Natural killer cell treated with Interleukin-12 subunit alpha and Interleukin-12 subunit beta and Interleukin-15 and Interleukin-18, amount 100 ng/mL, for 72 hours (primary cell): ENCODE measurements at places on chromosomes 2 and 18. TPM values are rescaled to one million over a fixed set of nuclear protein-coding genes. Genes with fewer than 3 reads are reported as not detected.

The CYTIP gene
- 1,319 TPM for total RNA-seq

The AGAP1 gene
- total RNA-seq: 7.4 TPM

The WNT10A gene
- total RNA-seq: not detected

The DNAH6 gene
- 1.0 TPM for total RNA-seq

The IL1R1 gene
- total RNA-seq: 0.19 TPM

The CHST10 gene
- 9.9 TPM for total RNA-seq

The SPR gene
- 3.4 TPM for total RNA-seq

The RBM43 gene
- 2.7 TPM for total RNA-seq

DNA sequence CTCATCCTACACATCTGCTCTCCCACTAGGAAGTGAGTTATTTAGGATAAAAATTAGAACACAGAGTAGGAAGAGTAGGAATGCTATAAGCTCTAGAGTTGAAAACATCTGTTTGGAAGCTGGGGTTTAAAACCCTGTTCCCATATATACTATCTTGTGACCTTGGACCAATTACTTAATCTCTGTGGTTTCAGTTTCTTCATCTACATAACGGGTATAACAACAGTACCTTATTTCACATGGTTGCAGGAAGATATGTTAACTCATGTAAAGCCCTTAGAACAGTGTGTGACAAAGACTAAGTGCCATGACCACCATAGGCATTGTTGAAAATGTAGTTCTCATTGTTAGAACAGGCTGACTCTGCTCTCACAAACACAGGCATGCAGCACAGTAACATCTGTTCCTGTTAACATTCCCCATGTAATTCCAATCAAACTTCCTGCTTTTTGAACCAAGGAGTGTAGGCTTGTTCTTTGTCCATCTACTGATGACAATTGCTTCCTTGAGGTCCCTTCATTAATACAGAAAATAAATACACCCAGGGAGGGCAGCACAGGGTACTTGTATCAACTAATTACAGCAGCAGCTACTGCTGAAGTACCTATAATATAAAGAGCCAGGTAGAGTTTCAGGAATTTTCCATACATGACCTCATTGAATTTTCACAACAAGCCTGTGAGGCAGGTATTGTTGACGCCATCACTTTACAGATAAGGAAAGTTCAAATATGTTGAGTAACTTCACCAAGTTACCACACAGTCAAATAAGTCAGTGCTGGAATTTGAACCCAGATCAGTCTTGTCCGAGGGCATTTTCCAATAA, 204.2 kb downstream of the L3MBTL4 start:
- H3K4me1 ChIP-seq: no peaks in the 10 kb centered on the region
- DNase-seq: no peak
- H3K36me3 ChIP-seq: no peaks in the 10 kb centered on the region
- no peak overlapping the region for H3K4me3 ChIP-seq
- no peak overlapping the region for H3K27ac ChIP-seq
- no peaks in the 10 kb centered on the region for H3K27me3 ChIP-seq

DNA sequence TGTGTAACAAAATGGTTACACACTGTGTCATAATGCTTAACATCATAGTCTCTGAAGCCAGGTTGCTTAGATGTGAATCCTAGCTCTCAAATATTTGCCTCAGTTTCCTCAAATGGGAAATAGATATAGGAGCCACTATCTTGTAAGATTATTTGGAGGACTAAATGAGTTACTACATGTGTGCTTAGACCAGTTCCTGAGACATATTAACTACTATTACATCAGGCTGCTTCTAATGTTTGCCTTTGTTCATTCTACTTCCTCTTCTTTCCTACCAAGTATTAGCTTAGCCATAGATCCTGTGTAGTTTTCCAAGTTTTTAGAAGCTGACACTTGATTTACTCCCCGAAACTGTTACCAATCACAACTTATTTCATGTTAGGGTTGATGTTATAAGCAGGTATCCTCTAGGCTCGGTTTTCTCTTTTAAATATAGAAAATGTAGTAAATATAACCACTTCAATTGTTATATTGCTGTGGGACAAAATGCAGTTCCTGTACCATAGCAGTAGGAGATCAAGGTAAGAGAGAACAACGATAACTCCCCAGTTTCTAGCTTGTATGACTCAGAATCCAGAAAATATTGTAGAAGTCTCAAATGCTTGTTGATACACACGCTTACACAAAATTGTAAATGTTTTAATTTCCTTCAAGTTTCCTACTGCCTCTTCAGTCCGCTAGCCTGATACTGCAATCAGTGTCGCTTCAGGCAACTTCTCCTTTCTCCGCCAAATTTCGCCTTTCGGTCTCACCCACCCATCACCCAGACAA, 751 bp upstream of the DNAJC10 start:
- no peak overlapping the region for H3K27ac ChIP-seq
- no peak for DNase-seq
- H3K4me1 ChIP-seq: peaks cover 16% of the 10 kb centered on the region
- H3K27me3 ChIP-seq: peaks cover 29% of the 10 kb centered on the region

DNA sequence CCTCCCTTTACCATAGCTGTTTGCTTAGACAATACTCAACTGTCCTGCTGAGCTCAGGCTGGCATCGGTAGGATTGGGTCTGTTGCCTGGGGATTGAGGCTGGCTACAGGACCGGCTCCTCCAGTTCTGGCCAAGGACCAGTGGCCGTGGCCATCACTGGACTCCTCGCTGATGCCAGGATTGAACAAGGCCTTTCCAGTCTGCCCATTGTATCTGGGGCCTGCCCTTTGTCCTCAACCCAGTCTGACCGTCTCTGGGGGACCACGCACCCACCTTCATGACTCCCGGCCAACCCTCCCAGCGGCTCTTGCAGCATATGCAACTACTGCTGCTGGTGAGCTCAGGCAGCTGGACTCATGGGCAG, 28.7 kb downstream of the SH2D6 start:
- no peak overlapping the region for H3K27ac ChIP-seq
- H3K27me3 ChIP-seq: no peaks in the 10 kb centered on the region

DNA sequence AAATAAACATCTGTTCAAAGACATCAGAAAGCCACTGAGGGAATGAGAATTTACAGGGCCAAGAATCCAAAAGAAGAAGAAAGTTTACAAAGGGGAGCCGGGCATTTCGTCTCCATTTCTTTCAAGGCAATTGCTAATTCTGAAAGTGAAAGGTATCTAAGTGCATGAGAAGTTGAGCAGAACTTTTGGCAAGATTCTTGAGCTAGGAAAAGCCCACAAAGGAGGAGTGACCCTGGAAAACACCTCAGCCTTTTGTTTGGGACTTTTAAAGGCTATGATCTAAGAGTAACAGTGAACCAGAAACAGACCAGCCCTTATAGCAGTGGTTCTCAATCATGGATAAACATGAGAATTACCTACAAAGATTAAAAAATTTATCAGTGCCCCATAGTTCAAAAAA, 87.4 kb downstream of the MDH1 start:
- no peak overlapping the region for H3K27ac ChIP-seq
- DNase-seq: no peak
- H3K4me3 ChIP-seq: no peak overlapping the region

DNA sequence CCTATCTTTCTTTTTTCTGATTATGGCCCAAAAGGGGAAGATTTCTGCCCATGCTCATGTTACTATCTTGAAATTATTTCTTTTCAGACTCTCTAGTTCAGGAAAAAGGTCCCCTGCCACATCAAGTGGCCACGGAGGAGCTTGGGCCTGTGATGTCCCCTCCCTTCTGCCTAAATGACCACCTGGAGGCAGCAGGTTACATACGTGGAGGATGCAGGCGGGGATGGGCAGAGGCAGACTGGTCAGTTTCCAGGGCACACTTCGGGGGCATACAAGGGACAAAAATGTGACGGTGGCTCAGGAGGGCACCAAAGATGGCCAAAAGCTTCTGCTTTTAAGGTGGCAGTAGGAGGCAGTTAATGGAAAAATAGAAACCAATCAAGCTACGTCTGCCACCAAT, 30.7 kb upstream of the STEAP3 start:
- no peak for DNase-seq
- H3K4me1 ChIP-seq: no peaks in the 10 kb centered on the region
- H3K36me3 ChIP-seq: no peaks in the 10 kb centered on the region
- H3K27me3 ChIP-seq: peaks cover 32% of the 10 kb centered on the region
- H3K27ac ChIP-seq: no peak overlapping the region

GRCh38 chr2:74507926-74508520, 528 bp upstream of the PCGF1 start:
- peaks cover 12% of the 10 kb centered on the region for H3K36me3 ChIP-seq
- H3K27me3 ChIP-seq: peaks cover 15% of the 10 kb centered on the region
- peak overlapping the region; percentile 96 for H3K4me3 ChIP-seq
- peaks cover 48% of the 10 kb centered on the region for H3K4me1 ChIP-seq
- H3K27ac ChIP-seq: peak overlapping the region; percentile 99
- DNase-seq: no peak

DNA sequence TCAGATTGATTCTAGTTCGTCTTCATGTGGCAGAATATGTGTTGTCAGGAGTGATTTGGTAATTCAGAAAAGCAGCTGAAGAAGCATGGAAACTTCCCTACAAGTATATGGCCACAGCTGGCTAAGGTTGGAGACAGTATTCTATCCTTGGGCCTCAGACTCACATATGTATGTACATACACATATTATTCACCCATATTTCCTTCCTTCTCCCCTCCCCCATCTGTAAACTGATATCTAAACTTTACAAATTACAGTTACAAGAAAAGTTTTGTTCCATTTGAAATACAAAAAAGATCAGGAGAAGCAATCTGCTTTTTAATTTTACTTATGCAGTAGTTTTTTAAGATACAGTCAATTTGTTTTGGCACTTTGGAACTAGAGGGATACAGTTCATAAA, 3.1 kb downstream of the SP3 start:
- H3K27ac ChIP-seq: peak overlapping the region; percentile 98
- DNase-seq: no peak
- no peaks in the 10 kb centered on the region for H3K27me3 ChIP-seq

DNA sequence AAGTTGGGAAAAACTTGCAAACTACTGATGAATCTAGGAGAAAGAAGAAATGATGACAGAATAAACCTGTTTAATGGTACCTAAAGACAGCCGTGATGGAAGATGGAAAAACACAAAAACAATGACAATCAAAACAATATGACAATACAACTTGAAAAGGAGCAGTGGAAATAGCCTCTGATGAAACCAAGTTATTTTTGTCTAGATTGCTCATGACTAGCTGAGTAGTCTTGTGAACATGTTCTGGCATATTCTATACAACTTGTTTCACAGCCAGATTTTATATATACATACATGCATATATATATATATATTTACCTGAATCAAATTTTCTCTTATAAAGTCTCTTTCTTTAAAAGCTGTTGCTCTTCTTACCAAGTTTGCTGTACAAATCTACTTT, 439.1 kb downstream of the TGIF1 start:
- H3K27me3 ChIP-seq: peaks cover 14% of the 10 kb centered on the region
- H3K4me3 ChIP-seq: no peak overlapping the region
- no peak overlapping the region for H3K27ac ChIP-seq
- no peaks in the 10 kb centered on the region for H3K36me3 ChIP-seq
- H3K4me1 ChIP-seq: no peaks in the 10 kb centered on the region
